ENCODE measurements at places on chromosomes 7 and 10.

GRCh38 chr7:55244006-55244745 is 121.0 kb upstream of the LANCL2 start:
- DNase-seq: no peak

GRCh38 chr10:131726076-131726880 is 174.5 kb upstream of the PPP2R2D start:
- DNase-seq: peak; percentile 51

DNA sequence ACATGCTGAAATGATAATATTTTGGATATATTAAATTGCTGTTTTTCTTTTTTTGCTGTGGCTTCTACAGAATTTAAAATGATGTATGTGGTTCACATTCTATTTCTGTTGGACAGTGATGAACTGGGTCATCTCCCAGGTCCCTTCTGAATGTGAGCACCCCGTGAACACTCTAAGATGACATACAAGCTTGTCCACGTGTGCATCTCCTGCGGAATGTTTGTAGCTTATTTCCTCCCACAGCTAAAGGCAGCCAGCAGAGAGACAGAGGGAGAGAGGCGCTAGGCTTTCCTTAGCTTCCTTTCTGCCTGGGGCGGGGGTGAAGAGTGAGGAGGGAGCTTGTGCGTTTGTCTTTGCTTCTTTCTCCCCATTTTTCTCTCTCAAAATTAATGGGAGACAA is 219.1 kb downstream of the EMX2 start:
- no peak for DNase-seq

DNA sequence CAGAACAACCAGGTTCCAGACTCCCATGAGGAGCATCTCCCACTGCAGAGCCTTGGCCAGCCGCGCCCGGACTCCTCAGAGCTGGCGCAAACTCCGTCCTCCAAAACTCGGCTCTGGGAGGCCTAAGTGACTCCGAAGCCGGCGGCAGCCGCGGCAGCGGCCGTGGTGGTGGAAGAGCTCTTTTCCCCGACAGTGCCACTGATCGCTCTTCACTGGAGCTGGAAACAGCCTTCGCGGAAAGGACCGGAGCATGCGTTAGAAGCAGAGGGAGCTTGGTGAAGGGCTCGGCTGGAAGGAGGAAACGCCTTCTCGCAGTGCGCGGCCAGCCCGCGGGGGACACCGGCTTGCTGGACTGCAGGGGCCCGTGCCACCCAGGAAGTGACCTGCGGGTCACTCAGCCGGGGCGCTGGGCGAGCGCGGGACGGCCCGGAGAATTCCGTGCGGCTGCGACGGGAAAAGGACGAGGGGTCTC is 5.0 kb upstream of the HOXA13 start:
- DNase-seq: no peak

GRCh38 chr7:132825932-132826835 is 249.9 kb upstream of the PLXNA4 start:
- DNase-seq: no peak

DNA sequence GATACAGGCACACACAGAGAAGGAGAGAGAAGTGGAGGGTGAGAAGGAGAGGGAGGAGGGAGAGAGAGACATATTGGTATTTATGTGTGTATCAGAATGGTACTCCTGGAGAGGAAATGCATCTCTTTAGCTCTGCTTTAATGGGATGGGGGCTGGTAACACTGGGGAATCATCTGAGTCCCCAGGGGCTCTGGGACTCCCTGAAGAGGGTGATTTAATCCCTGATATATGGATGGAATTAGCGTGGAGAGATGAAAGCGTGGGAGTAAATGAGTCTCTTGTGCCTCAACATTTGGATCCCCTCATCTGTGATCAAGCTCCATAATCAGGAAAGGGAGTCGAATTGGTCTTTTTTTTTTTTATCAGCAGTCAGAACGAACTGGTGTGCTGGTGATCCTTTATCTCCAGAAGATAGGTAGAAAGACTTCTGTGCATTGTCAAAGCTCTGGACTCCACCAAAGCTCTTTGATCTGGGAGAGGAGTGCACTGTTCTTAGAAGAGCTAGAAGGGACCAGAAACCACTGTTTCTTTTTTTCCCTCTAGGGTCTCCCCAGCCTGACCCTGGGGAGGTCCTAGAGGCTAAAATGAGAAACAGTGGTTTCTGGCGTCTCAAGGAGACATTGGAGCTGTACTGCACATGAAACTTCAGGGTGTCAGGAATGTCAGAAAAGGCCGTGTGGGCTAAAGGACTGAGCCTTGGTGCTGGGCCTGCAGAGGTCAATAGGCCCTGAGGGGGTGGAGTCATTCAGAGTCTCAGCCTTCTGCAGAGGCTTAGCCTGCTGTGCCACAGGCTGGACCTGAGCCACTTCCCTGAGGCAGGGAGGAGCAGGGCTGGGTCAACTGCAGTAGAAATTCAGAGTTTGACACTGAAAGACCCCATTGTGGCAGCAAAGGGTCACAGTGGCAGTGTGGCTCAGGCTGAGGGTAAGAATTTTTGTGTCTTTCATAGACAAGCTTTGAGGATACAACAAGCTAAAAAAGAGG is 234.4 kb upstream of the SLC26A5 start:
- DNase-seq: no peak
